Tibial nerve (tissue), 4 donors: ENCODE measurements at places on chromosomes 12 and 14.

DNA sequence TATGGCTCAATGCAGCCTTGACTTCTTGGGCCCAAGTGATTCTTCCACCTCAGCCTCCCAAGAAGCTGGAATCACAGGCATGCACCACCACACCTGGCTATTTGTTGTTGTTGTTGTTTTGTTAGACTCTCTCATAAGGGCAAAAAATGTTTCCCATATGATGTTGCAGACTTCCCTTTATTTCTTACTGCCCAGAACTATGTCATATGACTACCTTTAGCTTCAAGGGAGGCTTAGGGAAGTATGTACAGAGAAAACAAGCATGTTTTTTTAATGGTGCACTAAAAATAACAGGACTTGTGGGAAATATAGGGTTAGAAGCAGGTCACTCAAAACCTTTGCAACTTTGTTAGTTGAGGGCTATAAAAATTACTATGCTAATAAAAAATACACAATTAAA is 4.3 kb upstream of the GPR19 start:
- no peak for DNase-seq
- H3K4me3 ChIP-seq: no peak overlapping the region
- peaks cover 3% of the 10 kb centered on the region for H3K4me1 ChIP-seq
- no peaks in the 10 kb centered on the region for H3K36me3 ChIP-seq
- H3K27ac ChIP-seq: no peak overlapping the region
- no peaks in the 10 kb centered on the region for H3K27me3 ChIP-seq

- H3K4me3 ChIP-seq: no peak overlapping the region
- DNase-seq: no peak
- H3K27ac ChIP-seq: no peak overlapping the region
- no peaks in the 10 kb centered on the region for H3K27me3 ChIP-seq
These were observed 6.0 kb upstream of the SHMT2 start for GRCh38 chr12:57223191-57224165.

DNA sequence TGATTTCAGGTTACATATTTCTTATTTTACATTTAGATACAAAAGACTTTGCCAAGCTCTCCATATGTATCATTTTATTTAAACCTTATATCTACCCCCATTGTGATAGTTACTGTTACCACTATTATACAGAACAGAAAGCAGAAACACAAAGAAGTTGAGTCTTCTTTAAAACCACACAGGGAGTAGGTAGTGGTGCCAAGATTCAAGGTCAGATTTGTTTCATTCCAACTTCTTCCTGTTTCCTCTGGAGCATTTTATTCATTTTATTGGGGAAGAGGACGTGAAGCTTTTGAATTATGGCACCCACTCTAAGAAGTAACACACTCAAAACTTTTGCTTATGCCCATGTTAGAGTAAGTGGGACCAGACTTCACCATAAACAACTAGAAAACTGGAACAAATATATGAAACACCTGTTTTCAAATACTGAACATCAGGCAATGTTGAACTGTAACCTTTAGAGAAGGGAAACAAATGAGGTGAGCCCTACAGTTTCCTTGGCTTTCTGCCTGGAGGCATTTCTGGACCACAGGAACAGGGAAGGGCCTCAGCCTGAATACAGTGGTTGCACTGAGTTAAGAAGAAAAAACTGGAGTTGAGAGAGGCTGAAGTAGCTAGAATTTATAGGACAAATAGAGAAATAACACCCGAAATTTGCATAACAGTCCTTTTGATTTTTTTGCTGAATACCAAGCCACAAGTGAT is 160.4 kb upstream of the SSTR1 start:
- H3K4me1 ChIP-seq: no peaks in the 10 kb centered on the region

DNA sequence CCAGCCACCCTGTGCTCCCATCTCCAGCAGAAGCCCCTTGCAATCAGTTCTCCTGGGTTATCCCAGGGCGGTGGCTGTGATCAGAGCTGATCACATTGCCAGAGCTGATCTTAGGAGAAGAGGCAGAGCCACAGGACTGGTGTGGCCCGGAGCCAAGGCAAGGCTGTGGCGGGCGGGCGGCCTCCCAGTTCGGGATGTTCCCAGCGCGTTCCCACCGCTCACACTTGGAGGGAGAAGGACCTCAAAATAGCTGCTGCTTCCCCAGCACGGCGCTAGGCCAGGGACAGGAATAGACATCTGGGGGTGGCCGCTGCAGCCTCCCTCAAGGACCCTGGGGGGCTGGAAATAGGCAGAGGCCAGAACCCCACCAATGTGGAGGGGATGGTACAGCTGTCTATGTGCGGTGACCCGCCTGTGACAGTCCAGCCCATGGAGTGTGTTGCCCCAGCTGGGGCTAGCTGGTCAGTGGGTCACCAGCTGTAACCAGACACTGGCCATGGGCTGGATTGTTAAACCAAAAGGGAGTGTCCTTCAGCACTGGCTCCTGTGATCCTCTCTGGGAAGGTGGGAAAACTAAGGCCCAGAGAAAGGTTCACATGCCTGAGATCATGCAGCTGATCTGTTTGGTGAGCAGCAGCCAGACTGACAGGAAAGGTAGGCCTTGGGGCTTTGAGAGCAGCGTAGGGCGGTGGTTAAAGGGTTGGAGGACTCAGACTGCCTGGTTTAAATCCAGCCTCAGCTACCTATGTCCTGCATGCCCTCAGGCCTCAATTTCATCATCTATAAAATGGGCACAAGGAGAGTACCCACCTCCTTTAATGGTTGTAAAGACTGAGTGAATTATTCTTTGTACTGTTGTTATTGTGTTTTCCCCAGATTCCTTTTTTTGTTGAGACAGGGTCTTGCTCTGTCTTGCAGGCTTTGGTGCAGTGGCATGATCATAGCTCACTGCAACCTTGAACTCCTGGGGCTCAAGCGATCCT is 8.0 kb upstream of the POP5 start:
- DNase-seq: no peak
- no peak overlapping the region for H3K4me3 ChIP-seq
- no peak overlapping the region for H3K27ac ChIP-seq
- peaks cover 7% of the 10 kb centered on the region for H3K4me1 ChIP-seq
- H3K36me3 ChIP-seq: no peaks in the 10 kb centered on the region

- H3K36me3 ChIP-seq: no peaks in the 10 kb centered on the region
- no peak overlapping the region for H3K4me3 ChIP-seq
- no peaks in the 10 kb centered on the region for H3K4me1 ChIP-seq
- no peak overlapping the region for H3K27ac ChIP-seq
These were observed 2.5 kb downstream of the OR6C76 start for GRCh38 chr12:55428331-55429243.
